ENCODE measurements at places on chromosomes 2 and 18.
A peak's percentile ranks its signal among the peaks of the same experiment; 100 is the strongest.

- DNase-seq: no peak
Observed at GRCh38 chr2:229273723-229274338, 2.7 kb upstream of the PID1 start.

DNA sequence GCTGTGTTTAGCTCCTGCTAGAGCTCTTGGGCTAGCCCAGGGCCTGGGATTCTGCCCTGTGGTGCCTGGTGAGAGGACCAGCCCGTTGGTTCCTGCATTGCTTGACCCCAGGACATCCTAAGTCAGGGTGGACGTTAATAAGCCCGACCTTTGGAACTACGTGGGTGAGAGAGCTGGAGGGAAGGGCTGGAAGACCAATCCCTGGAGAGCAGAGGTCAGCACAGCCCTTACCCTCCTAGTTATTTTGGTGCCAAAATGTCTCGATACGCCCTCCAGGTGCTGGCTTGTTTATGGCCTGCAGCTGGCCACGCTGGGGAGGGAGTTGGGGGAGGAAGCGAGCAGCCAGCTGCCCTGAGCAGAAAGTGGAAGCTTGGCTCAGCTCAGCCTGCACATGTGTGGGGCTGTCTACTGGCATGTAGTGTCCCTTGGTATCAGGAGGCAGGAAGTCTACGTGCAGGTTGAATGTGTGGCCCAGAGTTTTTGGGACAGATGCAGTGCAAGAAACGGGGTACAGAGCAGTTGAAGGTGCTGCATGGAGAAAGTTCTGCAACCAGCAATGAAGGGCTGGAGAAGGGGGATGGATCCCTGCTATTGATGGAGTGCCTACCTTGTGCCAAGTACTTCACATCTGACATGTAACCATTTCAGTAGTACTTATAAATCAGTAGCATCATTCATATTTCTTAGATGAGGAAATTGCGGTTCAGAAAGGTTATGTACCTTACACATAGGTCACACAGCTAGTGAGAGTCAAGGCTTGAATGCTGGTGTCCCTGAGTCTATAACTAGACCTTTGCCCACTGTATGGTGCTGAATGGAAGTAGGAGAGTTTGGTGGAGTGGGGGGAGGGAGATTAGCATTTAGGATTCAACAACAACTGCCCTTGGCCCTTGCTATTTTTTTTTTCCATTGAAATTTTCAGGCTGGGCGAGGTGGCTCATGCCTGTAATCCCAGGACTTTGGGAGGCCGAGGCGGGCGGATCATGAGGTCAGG lies 5.0 kb upstream of the DGKD start:
- DNase-seq: no peak

GRCh38 chr18:62458346-62458745 lies 64.5 kb upstream of the ZCCHC2 start:
- DNase-seq: no peak

GRCh38 chr2:217795706-217796465 lies 206.9 kb downstream of the TNS1 start:
- no peak for DNase-seq

- DNase-seq: peak; percentile 13
Observed at GRCh38 chr18:2547477-2548087, 23.7 kb downstream of the METTL4 start.

DNA sequence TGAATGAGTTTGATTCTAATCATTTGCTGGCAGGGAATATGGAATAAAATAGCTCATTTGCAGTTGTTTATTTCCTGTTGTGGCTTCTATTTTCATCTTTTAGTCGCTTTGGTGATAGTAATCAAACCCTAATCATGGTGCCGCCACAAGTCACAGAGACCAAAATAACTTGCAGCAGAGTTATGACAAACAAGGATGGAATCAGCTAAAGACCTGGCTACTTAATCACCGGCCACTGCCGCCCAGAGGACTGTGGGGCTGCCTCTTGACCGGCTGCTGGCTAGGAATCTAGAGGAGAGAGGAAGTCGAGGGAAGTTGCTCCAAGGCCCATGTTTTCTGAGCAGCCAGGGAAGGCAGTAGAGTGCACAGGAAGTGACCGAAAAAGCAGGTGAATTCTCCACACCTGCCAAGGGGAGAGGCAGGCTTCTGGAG lies 5.1 kb upstream of the SMAD7 start:
- no peak for DNase-seq

DNA sequence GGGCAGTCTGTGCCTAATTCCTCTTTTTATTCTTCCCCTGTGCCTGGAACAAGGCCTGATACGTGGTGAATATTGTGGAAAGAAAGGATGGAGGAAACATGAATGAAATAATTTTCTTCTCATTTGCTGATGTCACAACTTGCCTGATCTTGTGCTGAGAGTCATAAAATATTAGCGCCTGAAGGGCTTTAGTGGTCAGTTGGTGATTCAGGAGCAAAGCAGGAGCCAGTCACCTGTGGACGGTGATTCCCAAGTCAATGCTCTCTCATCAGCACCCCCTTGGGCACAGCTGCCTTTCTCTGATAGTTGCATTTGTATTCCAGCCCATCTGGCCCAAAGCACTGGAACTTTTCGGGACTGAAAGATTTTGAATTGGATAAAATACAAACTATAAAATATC lies 502.6 kb upstream of the RAB12 start:
- no peak for DNase-seq

DNA sequence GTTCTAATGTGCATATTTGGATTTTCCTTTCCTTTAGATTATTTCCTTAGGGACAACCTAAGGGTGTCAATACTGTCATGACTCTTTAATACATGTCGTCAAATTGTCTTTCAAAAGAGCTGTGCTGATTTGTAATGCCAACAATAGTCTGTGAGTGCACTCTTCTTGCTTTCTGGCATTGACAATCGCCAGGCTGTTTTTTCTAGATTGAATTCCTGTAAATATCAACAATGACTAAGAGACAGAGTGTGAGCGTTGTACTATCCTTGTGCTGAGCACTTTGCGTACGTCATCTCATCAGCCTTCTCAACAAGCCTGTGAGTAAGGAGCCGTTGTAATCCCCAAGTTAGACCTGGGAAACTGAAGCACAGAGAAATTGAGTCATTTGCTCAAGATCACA lies 96.0 kb downstream of the ACOXL start:
- DNase-seq: no peak

DNA sequence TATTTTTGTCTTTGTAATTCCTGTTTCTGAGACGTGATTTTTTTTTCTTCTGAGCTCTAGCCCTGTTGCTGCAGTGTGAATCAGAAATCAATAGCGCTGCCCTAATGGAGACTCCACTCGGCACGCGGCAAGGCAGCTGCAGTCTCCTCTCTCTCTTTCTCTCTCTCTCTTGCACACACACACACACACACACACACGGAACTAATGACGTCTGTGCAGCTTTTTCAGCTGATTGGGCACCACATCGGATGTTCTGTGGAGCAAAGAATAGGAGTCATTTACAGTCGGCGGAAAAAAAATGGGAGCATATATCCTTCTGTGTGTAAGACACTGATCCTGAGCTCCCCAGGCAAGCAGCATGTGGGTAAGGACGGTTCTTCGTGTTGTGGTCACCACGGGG lies 2.0 kb upstream of the MYT1L start:
- no peak for DNase-seq

DNA sequence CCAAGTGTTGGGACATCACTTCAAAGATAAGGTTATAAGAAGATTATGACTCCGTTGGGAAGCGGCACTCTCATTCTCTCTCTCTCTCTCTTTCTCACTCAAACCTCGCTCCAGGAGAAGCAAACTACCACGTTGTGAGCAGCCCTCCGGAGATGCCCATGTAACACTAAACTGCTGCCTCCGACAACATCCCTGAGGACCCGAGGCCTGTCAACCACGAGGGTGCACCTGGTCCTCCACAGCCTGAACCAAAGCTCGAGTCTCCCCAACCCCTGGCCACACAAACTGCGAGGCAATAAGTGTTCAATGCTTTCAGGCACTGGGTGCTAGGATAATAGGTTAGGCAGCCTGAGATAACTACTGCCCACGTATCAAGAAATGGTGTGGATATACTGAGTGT lies 654.5 kb upstream of the ID2 start:
- DNase-seq: no peak

GRCh38 chr2:189521699-189522434 lies 58.7 kb downstream of the SLC40A1 start:
- no peak for DNase-seq

DNA sequence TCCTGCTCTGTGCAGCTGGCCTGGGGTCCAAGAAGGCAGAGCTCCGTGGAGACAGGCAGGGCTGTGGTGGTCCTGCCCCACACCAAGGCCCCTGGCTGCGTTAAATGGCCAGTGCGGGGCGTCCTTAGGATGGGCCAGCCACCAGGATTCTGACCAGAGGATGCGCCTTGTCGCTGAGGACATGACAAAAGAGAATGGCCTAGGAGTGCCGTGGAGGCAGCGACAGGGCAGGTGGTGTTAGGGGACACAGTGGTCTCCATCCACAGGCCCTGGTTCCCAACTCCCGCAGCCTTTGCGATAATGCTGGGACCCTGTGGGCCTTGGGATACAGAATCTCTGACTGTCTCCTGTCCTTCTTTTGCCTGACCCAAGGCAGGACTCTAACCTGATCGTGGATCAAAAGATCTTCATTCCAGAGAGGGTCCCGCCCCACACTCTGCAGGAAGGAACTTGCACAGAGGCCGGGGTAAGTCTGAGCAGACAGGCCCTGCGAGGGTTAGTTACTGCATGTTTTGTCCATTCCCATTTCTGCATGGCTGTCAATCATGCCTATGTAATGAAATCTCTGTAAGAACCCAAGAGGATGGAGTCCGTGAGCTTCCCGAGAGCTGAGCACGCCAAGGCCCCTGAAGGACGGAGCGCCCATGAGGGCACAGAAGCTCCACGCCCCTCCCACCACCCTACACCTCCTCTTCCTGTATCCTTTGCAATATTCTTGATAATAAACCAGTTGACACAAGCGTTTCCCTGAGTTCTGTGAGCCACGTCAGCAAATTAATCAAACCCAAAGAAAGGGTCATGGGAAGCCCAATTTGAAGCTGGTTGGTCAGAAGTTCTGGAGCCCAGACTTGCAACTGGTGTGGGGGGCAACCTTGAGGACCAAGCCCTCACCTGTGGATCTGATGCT lies 251.5 kb upstream of the SALL3 start:
- DNase-seq: no peak

GRCh38 chr2:226649871-226650660 lies 149.6 kb downstream of the IRS1 start:
- peak; percentile 64 for DNase-seq

GRCh38 chr2:191692502-191693115 lies 14.7 kb downstream of the NABP1 start:
- DNase-seq: no peak

GRCh38 chr18:36078751-36079529 lies 11.6 kb upstream of the RPRD1A start:
- DNase-seq: no peak
